ENCODE measurements at places on chromosomes 7 and 10.
A peak's percentile ranks its signal among the peaks of the same experiment; 100 is the strongest.

DNA sequence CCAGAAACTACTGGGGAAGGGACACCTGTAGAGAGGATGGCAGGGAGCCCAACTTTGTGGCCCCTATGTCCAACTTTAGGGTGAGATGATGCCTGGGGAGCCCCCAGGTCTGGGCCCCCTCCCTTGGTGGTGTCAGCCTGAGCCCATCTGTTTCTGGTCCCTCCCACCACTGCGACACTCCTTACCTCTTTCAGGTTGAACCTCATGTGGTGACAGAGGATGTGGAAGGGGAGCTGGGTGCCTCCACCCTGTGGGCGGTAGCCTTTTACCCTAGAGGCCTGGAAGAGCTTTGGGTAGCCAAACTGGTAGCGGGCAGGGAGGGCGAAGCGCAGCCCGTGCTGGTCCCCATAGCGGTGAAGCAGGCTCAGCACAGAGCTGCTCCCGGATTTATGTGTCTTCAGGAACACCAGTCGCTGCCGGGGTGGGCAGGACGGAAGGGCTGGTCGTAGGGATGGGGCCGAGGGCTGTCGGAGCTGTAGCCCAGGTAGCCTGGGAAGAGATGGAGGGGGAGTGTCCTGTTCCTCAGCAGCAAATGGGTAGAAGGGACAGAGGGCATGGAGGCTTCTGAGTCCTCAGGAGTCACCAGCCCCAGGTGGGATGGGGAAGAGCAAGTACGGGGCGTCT is 2.0 kb downstream of the GAL3ST4 start:
- peak; percentile 58 for DNase-seq
- H3K36me3 ChIP-seq = no peaks in the 10 kb centered on the region
- peak overlapping the region; percentile 69 for H3K4me3 ChIP-seq
- H3K27me3 ChIP-seq = no peaks in the 10 kb centered on the region
- H3K4me1 ChIP-seq = peaks cover 78% of the 10 kb centered on the region
- H3K27ac ChIP-seq = peak overlapping the region; percentile 81

DNA sequence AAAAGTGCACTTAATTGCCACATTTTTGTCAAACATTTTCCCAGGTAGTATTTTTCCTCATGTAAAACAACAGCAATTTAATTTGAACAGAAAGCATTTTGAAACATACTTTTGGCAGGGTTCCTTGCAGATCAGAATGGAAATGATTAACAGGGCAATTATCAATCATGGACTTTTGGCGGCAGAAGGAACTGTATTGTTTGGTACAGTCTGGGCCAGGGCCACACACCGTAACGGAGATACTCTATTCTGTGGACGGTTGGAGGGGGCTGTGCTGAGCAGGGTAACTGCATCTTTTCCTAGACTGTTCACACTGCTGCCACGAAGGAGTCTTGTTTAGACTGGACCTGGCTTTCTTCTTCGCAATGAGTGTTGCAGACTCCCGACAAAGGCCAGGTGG is 62.3 kb downstream of the EGFR start:
- no peak overlapping the region for H3K4me3 ChIP-seq
- H3K27me3 ChIP-seq = no peaks in the 10 kb centered on the region
- DNase-seq = no peak
- H3K36me3 ChIP-seq = no peaks in the 10 kb centered on the region
- H3K4me1 ChIP-seq = no peaks in the 10 kb centered on the region

DNA sequence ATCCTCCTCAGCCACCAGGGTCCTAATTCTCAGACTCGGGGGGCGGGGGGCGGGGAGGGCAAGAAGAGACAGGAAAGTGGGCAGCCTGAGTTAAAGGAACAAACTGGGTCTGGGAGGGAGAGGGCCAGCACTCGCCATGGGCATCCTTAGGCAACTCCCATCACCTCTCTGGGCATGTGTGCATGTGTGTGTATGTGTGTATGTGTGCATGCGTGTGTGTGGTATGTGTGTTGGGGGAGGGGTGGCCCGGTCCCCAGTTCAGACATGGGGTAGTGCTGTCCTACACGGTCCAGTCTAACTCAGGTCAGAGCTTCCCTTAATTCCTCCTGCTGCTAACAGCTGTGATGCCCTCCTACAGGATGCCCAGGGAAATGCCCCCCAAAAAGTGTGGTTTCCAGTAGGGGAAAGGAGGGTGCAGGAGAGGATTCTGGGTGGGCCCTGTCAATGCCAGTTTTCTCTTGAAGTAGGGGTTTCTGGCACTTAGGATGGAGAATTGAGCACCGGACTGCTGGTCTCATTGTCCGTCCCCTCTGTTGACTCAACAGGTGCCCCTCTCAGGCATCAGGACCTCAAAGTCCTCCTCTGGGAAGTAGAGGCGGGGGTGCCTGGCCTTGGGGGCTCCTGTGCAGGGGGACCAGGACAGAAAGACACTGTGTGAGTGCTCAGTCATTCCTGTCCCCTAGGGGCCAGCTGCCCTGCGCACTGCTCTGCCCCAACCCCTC is 15.1 kb upstream of the ZMIZ1 start:
- no peaks in the 10 kb centered on the region for H3K27me3 ChIP-seq
- no peak for DNase-seq
- no peak overlapping the region for H3K4me3 ChIP-seq
- H3K36me3 ChIP-seq = no peaks in the 10 kb centered on the region

DNA sequence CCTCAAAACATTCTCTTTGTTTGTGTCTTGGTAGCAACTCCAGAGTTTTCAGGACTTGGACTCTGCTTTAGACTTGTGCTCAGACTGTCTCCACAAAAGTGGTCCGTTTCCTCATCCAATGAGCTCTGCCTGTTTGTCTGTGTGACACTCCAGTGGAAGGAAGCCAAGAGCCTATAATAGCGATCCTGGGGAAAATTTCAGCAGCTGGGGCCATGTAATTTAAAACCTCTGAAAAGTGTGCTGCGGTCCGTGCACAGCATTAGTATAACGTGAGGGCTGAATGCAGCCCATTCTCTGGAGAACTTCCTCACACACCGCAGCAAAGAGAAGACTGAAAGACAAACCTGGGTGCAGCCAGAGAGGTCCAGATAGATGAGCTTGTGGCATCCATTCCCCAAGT is at the start of gene LRRC17:
Gene LRRC17, plus strand, starts transcription at position 259 of the 400 bp plus-strand sequence. CDS start 20,914 bp downstream, outside the sequence.
- DNase-seq = no peak
- H3K36me3 ChIP-seq = no peaks in the 10 kb centered on the region
- H3K27ac ChIP-seq = no peak within 1 kb of the TSS
- H3K4me3 ChIP-seq = no peak within 1 kb of the TSS
- no peaks in the 10 kb centered on the region for H3K4me1 ChIP-seq
- H3K27me3 ChIP-seq = no peaks in the 10 kb centered on the region

- peaks cover 5% of the 10 kb centered on the region for H3K36me3 ChIP-seq
- no peak overlapping the region for H3K27ac ChIP-seq
- no peaks in the 10 kb centered on the region for H3K27me3 ChIP-seq
- DNase-seq = no peak
- no peaks in the 10 kb centered on the region for H3K4me1 ChIP-seq
Observed at GRCh38 chr10:7287377-7287776, 123.5 kb downstream of the SFMBT2 start.

DNA sequence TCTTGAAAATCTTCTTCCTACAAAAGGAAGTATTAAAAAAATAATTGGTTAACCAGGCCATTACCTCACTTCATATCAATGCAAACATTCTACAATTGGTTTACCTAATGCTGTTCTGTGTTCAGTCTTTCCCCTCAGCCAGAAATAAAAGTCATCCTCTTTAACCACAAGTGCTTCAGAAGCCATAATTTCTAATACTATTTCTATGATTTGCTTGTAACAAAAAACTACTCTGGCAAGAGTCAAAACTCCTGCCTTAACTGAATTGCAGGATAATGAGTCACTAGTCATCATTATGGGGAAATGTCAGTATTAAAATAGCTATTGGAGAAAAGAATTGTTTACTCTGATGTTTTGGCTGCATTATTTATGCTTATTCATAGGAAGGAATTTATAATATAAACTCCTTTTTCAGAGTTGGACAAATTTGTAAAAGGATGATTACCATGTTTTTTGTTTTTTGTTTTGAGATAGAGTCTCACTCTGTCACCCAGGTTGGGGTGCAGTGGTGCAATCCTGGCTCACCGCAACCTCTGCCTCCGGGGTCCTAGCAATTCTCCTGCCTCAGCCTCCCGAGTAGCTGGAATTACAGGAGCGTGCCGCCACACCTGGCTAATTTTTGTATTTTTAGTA is 55.5 kb upstream of the ODAD2 start:
- H3K27me3 ChIP-seq = no peaks in the 10 kb centered on the region
- no peaks in the 10 kb centered on the region for H3K4me1 ChIP-seq
- H3K27ac ChIP-seq = no peak overlapping the region
- DNase-seq = no peak
- no peaks in the 10 kb centered on the region for H3K36me3 ChIP-seq

DNA sequence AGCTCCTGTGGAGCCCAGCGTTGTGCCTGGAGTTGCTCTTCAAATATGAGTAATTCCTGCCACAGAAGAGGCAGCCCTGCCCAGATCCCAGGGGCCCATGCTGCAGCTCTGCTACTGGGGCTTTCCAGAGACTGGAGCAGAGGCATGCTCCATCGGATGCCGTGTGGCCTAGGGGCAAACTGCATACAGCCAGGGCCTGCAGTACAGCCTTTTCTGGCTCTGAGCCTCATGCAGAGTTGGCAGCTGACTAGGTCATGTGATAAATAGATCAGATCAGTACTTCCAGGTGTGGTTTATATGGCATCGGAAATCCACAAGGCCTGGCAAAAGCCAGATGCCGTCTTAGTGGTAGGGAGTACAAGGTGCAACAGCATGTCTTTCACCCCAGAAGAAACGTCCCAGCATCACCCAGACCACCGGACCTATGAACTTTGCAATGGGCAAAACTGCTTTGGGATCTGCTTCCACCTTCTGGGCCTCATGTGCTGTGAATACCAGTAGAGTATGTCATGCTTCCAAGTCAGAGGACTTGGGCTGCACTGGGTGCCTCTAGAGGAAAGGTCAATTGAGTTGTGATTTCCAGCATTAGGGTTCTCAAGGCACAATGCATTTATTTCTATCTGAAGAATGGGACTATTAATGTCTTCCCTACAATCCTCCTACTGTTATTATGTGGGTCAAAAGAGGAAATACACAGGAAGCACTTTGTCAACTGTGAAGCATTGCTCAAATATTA is 250.7 kb upstream of the ZNF32 start:
- DNase-seq = no peak
- no peaks in the 10 kb centered on the region for H3K4me1 ChIP-seq
- H3K27me3 ChIP-seq = no peaks in the 10 kb centered on the region
- no peak overlapping the region for H3K27ac ChIP-seq
- H3K36me3 ChIP-seq = no peaks in the 10 kb centered on the region
- H3K4me3 ChIP-seq = no peak overlapping the region

DNA sequence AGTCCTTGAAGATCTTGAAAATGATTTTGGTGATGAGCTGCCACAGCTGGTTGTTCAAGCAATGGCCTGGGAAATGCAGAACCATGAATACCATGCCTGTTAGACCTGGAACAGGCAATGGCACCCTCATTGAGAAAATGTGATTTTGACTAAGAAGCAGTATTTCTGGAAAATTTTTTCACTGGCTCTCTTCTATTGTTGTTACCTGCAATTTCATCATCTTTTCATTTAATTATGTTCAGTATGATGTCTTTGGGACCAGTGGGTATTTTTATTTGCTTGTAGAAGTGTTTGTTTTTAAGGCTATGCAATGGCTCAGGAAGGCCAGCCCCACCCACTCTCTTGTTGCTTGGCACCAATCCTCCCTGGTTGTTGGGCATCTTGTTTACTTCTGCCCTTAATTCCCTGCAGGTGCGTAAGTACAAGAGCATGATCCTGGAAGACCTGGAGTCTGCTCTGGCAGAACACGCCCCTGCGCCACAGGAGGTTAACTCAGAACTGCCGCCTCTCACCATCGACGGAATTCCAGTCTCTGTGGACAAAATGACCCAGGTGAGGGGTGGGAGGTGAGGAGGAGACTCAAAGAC is 78.6 kb downstream of the NRF1 start:
- no peaks in the 10 kb centered on the region for H3K4me1 ChIP-seq
- H3K27me3 ChIP-seq = no peaks in the 10 kb centered on the region
- H3K27ac ChIP-seq = no peak overlapping the region

DNA sequence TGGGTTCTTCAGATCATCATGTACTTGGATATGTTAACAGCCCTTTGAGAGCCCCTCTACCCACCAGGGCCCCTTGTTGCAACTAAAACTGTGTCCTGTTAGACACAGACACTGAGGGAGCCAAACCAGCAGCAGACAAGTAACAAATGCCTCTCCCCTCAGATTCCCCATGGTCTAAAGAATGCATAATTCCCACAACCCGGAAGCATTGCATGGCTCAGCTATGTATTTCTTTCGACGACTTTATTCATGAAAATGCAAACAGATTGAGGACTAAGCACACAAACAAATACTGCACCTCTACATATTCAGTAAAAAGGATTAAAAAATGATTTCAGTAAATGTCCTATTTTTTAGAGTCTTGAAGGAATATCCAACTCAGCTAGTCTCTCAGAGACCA is 70.1 kb upstream of the HECW1 start:
- DNase-seq = no peak
- peaks cover 2% of the 10 kb centered on the region for H3K27me3 ChIP-seq
- no peaks in the 10 kb centered on the region for H3K36me3 ChIP-seq
- H3K27ac ChIP-seq = no peak overlapping the region
- no peak overlapping the region for H3K4me3 ChIP-seq

- H3K4me1 ChIP-seq = no peaks in the 10 kb centered on the region
- H3K27me3 ChIP-seq = no peaks in the 10 kb centered on the region
- no peak for DNase-seq
- H3K36me3 ChIP-seq = no peaks in the 10 kb centered on the region
- H3K27ac ChIP-seq = no peak overlapping the region
Observed at GRCh38 chr7:33487998-33488682, 358.8 kb downstream of the BBS9 start.

- H3K27me3 ChIP-seq = no peaks in the 10 kb centered on the region
- H3K4me3 ChIP-seq = no peak overlapping the region
- no peak for DNase-seq
- H3K36me3 ChIP-seq = no peaks in the 10 kb centered on the region
- H3K4me1 ChIP-seq = peaks cover 12% of the 10 kb centered on the region
Observed at GRCh38 chr7:142308326-142308725, 50.5 kb upstream of the PRSS58 start.

- no peak for DNase-seq
- H3K4me1 ChIP-seq = no peaks in the 10 kb centered on the region
- no peak overlapping the region for H3K4me3 ChIP-seq
- no peaks in the 10 kb centered on the region for H3K36me3 ChIP-seq
- no peaks in the 10 kb centered on the region for H3K27me3 ChIP-seq
Observed at GRCh38 chr7:133109816-133110215, 27.9 kb upstream of the CHCHD3 start.

- peaks cover 5% of the 10 kb centered on the region for H3K4me1 ChIP-seq
- no peaks in the 10 kb centered on the region for H3K36me3 ChIP-seq
- H3K4me3 ChIP-seq = no peak overlapping the region
- H3K27ac ChIP-seq = no peak overlapping the region
- DNase-seq = no peak
Observed at GRCh38 chr7:12692479-12693259, 5.2 kb downstream of the ARL4A start.

DNA sequence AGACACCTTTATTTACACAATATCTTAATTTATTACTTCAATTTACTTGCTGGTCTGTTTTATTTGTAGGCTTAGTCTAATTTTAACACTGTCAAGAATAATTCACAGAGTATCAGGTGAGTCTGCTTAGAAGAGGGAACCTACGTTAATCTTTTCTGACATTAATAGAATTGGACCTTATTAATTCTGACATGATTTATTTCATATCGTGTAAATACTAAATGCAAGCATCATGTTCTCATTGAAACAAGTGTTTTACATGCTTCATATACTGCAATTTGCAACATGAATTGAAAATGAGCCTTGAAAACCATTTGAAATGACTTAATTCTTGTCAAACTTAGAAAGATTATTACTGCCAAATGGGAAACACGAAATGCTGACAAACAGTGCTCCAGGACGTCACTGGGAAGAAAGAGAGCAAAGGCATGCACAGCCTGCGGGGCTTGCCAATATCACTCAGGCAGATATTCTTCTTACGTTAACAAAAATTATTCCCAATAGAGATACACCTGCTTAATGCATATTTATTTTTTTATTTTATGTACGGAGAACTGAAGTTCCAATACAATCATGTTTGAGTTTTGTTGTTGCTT is 282.0 kb upstream of the AKR1E2 start:
- no peak overlapping the region for H3K27ac ChIP-seq
- H3K4me1 ChIP-seq = no peaks in the 10 kb centered on the region
- no peak for DNase-seq
- H3K36me3 ChIP-seq = no peaks in the 10 kb centered on the region
